ENCODE measurements at places on chromosomes 11 and 22. TPM values are rescaled to one million over a fixed set of nuclear protein-coding genes. Genes with fewer than 3 reads are reported as not detected.

DNA sequence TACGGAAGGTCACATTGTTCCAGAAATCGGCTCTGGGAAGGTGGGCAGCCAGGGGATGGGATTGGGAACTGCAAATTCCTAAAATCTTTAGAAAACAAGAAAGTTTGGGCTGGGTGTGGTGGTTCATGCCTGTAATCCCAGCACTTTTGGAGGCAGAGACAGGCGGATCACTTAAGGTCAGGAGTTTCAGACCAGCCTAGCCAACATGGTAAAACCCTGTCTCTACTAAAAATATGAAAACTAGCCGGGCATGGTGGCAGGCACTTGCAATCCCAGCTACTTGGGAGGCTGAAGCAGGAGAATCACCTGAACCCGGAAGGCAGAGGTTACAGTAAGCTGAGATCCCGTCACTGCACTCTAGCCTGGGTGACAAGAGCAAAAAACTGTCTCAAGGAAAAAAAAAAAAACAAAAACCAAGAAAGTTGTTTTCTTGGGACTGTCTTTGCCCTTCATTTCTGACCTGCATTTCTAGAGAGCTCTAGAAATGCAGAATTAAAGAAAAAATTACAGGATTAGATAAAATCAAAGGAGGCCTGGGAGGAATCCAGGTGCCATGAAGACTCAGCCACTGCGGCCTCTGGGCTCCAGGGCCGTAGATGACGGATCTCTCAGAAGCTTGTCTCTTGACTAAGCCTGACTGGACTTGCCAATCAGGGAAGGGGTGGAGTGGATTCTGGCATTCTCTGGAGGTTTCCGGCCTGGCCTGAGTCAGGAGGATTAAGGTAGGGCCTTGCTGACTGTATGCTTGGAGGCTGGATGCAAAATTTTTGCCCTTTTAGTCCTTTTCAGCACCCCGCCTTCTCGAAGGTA is 5.3 kb upstream of the MALAT1 start:
- no peak for DNase-seq

THRSP gene
- not detected for total RNA-seq

GRCh38 chr22:30291058-30291892 is 2.0 kb upstream of the CASTOR1 start:
- no peak for DNase-seq

GLYATL2 gene
- not detected for total RNA-seq

OAF gene
- total RNA-seq = 15.9 TPM

DNA sequence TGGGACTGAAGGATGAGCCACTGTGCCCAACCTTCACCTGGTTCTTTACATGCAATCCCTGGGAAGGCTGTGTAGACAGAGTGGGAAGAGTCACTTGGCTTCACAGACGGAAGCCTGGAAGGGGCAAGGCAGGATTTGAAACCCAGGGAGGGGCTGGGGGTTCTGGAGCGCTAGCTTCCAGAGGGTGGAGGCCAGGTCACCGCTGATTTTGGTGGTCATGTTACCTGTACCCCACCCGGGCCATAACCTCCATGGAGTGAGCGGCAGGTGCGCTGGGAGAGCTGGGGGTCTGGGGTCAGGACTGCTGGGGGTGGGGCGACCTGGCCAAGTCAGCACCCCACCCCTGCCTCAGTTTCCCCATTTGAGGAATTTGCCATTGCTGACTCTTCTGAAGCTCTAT is 38.3 kb downstream of the PDGFB start:
- DNase-seq = no peak

GRCh38 chr11:15295695-15296094 is 181.0 kb downstream of the INSC start:
- DNase-seq = no peak

DNA sequence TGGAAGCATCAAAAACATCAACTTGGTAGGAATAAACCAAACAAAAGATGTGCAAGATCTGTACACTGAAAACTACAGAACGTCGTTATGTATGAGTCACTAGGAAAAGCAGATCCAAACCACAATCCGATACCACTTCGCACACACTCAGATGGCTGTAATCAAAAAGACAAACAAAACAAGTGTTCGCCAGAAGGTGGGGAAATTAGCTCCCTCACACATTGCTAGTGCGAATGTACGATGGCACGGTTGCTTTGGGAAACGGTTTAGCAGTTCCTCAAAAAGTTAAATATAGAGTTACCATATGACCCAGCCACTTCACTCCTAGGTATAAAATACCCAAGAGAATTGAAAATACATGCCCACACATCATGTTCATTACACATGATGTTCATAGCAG is 14.8 kb upstream of the CARD10 start:
- no peak for DNase-seq

GRCh38 chr11:57476047-57476756 is 15.9 kb downstream of the RTN4RL2 start:
- no peak for DNase-seq

DENND5A gene
- 56.3 TPM for total RNA-seq

TMEM138 gene
- total RNA-seq = 20.8 TPM

DNA sequence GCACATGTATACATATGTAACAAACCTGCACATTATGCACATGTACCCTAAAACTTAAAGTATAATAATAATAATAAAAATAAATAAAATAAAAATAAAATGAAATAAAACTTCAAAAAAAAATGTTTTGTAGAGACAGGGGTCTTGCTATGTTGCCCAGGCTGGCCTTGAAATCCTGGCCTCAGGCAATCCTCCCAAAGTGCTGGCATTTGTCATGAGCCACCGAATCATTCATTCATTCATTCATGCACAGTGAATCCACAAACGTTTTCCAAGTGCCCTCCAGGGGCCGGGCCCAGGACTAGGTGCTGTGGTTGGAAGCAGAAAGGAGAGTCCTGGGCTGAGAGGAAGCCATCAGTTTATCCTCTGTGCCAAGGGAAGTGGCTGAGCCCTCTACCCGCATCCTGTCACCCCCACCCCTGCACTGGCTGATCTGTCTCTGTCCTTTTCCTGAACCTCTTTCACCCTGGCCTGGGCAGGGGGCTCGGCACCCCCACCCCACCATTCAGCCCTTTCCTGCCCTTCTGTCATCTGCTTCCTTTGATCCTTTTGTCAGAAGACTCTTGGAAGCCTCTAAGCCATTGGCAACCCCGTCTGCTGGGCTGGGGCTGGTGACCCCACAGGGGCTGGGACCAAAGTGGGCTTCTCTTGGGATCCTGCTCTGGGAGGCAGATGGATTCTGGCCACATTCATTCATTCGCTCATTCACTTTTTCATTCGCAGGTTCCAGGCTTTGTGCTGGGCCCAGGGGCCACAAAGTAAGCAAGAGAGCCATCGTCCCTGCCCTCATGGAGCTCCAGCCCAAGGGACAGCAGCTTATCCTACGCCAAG is 84.3 kb downstream of the IGLL1 start:
- DNase-seq = no peak

GRCh38 chr11:104704888-104705287 is 193.4 kb downstream of the CASP12 start:
- no peak for DNase-seq

- no peak for DNase-seq
Measured at GRCh38 chr22:35634015-35634414, 14.2 kb upstream of the APOL6 start.

CYTH4 gene
- 4.0 TPM for total RNA-seq

DNA sequence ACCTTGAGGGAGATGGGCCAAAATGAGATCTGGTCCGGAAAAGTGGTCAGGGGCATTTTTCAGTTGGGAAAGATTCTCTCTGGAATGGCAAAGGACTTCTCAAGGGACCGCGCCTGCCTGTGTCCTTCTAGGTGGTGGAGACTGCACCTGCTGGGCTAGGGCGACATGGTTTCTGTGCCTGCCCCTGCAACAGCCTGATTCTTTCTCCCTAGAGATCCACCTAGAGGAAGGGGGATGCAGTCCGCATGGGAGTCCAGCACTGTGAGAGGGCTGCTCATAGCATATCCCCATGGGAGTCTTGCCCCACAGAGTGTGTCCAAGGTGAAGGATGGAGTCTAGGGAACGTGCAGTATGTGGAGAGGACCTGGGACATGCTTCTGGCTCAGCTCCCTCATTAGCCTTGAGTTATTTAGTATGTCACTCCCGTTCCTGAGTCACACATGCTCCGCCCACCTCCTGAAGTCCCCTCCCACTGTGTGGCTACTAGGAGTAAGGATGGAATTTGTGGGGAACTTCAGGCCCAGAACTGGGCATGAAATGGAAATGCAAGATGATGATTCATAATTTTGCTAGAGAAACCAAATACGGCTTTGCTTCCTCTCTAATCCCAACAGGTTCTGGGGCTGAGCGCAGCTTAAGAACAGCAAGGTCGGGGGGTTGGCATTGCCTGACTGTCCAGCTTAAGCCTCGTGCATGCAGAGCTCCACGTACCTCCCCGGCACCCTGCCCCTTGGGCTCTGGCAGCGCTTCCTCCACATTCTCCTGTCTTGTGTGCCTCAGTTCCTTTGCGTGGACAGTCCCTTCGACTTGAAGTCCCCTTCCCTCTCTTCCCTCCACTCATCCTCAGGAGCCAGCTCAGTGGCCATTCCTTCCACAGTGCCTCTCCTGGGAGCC is 35.0 kb downstream of the GRIK4 start:
- no peak for DNase-seq

GRCh38 chr11:64608636-64609035 is 17.6 kb downstream of the SLC22A12 start:
- no peak for DNase-seq

GRCh38 chr11:45379162-45379863 is 93.2 kb upstream of the SYT13 start:
- DNase-seq = no peak

GRCh38 chr11:91717169-91717568 is 507.4 kb upstream of the FAT3 start:
- no peak for DNase-seq

PRR33 gene
- total RNA-seq = not detected

KCNK7 gene
- 15.6 TPM for total RNA-seq

GRCh38 chr11:113161711-113162591 is 152.4 kb upstream of the TTC12 start:
- no peak for DNase-seq

DNA sequence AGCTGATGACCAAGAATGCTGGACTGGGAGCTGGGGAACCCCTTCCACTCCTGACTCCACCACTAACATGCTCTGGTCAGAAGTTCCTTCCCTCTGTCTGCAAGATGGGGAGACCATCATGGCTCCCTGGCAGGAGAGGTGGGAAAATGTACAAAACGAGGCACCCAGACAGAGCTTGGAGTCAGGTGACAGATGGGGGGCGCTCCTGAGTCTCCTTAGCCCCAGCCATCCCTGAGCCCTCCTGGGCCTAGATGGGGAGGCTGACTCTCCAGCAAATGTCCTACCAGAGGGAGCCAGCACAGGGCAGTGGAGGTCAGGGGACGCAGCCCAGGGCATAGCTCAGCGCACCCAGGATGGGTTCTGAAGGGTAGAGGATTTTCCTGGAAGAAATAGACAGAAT is 20.0 kb downstream of the KCNJ4 start:
- no peak for DNase-seq

DNA sequence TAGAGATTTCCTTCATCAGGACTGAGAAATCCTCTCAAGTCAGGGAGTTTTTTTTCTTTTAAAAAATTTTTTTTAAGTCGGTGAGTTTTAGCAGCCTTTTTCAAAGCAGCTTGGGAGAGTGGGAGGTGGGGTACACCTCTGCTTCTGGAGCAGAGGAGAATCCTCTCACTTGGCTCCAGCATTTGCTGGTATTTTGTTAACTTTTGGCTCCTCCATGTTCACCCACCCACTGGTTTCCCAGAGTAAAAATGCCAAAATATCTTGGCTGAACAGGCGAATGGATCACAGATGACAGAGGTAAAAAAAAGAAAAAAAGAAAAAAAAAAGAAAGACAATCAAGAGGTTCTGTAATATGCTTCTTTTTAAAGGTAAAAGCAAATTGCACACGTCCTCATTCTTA is 68.0 kb downstream of the GAB2 start:
- no peak for DNase-seq

TEX54 gene
- not detected for total RNA-seq

DNA sequence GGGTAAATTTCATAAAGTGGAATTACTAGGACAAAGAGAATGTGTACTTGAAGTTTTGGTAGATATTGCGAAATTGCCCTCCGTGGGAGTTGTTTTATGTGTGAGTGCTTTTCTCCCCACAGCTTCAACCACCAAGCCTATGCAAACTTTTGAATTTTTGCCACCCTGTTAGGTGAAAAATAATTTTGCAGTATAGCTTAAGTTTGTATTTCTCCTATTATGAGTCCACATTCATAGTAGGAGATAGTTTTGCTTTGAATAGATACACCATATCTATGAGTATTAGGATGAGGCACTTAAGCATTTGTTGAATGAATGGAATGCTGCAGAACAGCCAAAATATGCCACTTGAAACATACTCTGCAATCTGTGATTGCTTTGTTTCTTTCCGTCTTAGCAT is 43.6 kb downstream of the UVRAG start:
- no peak for DNase-seq

- no peak for DNase-seq
Measured at GRCh38 chr22:24003887-24004286, 1.4 kb downstream of the GSTT4 start.

DNA sequence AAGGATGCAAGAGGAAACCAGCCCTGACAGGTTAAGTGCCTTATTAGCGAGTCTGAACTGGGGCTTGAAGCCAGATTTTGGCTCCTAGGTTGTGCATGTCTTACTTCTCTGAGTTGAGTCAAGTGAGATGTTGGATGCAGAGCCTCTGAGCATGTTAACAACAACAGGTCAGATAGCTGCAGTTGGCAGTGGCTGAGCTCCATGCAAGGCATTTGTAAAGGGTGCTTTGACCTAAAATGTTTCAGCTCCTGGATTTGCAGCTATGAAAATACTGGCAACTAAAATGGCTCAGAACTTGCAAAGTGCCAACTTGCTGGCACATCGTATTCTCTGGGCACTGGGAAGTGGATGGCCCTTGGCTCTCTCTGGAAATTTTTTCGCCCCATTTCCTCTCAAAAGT is 16.4 kb upstream of the CSRP3 start:
- DNase-seq = no peak

DNA sequence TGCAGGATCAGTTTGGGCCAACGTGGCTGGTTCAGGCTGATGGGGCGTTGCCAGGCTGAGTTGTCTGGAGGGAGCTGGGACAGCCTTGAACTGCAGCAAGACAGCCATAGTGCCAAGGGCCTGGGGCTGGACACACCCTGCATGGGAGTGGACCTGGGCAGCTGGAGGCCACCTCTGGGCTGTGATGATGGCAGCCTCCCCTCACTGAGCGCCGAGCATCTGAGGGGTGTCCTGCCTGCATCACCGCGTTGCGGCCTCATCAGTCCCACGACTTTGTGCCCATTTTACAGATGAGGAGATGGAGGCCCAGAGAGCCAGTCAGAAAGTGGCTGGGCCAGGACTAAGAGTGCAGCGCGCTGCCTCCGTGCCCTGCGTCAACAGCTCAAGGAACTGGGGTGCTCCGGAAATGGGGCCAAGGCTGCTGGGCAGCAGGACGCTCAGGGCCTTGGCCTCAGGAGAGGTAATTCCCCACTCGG is 590 bp upstream of the TSPO start:
- DNase-seq = no peak

TRIM49D2 gene
- total RNA-seq = not detected

OR2AT4 gene
- not detected for total RNA-seq

KIRREL3 gene
- total RNA-seq = not detected

GRCh38 chr11:72958791-72959190 is 144.6 kb downstream of the ATG16L2 start:
- no peak for DNase-seq

PARVA gene
- 12.2 TPM for total RNA-seq

All from esophagus squamous epithelium (tissue), 5 donors.